ENCODE measurements at places on chromosomes 11 and 22.
A peak's percentile ranks its signal among the peaks of the same experiment; 100 is the strongest.

DNA sequence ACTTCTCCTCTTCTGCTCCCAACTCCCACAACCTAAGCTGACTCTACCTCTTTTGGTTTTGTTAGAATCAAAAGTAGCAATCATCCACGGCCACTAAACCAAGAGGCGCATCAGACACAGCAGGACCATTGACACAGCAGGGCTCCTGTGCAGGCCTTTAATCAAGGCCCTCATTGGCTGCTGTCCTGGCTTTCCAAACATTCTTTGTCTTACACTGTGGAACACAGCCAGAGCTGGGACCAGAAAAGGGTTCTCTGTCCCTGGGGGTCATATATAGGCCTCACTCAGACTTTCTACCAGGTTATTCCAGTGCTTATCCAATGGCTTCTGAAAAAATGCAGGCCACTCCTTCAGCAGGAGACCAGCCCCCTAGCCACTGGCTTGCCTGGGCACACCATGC is 212.7 kb upstream of the NTM start:
- peak; percentile 11 for DNase-seq

DNA sequence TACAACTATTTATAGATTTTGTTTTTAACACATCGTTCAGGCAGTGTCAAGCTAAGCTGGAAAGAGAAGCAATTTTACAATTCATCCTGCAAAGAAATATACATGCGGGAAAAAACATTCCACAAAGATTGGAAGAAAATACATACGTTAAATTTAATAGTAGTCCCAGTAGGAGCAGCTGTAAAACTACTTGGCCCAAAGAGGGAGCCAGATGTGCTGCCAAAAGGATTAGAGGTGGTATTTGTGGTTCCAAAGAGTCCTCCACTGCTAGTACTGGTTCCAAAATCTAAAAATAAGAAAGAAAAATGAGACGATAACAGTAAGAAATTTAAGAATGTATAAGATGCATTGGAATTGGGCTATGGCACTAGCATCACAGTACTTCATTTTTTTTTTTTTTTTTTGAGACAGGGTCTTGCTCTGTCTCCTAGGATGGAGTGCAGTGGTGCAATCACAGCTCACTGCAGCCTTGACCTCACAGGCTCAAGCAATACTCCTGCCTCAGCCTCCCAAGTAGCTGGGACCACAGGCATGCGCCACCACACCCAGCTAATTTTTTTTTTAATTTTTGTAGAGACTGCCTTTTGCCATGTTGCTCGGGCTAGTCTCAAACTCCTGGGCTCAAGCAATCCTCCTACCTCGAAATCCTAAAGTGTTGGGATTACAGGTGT is 21.5 kb downstream of the NUP98 start:
- no peak for DNase-seq

GRCh38 chr11:124762624-124763155 is 600 bp upstream of the ESAM start:
- DNase-seq: no peak

DNA sequence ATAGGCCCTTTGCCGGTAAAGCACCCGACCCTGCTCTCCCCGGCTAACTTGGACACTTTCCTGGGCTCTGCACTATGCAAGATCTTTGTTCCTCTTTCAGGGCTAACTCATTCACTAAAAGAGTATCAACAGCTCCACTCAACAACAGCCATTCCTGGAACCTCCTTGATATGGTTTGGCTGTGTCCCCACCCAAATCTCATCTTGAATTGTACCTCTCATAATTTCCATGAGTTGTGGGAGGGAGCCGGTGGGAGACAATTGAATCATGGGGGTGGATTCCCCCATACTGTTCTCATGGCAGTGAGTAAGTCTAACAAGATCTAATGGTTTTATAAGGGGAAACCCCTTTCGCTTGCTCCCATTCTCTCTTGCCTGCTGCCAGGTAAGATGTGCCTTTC is 330.0 kb downstream of the TENM4 start:
- DNase-seq: no peak

- no peak for DNase-seq
These were observed 15.1 kb downstream of the APOL2 start for GRCh38 chr22:36224245-36224644.

DNA sequence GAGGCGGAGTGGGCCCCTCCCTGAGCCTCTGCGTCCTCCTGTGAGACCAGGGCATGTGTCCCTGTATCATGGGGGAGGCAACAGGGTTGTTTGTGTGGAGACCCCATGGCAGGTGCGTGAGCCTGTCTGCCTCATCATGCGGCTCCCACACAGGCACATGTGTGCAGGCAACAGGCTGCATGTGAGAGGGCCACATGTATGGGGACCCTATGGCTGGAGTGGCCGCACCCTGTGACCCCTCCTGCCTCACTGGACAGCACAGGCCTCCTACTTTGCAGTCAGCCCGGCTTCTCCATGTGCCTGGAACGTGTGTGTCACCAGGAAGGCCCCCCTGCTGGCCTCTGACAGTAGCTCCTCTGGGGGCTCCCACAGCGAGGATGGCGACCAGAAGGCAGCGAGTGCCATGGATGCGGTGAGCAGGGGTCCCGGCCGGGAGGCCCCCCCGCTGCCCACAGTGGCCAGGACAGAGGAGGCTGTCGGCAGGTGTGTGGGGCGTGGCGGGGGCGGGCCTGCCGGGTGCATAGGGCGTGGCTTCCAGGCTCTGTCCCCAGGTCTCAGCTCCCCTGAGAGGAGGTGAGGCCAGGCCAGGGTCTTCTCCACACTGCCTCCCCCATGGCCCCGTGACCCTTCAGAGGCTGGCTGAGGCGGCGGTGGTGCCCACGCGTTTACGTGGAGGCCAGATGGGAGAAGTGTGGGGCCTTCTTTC is 34.1 kb downstream of the SBF1 start:
- no peak for DNase-seq

DNA sequence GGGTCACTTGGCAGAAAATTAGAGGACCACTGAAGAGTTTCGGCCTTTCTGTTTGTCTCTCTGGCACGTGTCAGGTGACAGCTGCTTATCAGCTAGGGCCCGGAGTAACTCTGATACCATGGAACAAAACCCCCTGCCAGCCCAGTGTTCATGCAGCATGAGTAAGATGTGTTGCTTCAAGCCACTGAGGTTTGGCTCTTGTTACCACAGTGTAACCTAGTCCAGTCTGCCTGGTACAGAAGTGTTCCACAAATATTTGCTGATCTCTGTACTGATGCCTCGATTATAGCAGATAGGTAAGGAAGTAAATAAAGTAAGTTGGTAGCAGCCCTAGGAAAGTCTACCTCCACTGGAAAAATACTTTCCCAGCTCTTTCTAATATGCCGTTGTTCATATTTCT is 20.5 kb upstream of the ETS1 start:
- DNase-seq: no peak

DNA sequence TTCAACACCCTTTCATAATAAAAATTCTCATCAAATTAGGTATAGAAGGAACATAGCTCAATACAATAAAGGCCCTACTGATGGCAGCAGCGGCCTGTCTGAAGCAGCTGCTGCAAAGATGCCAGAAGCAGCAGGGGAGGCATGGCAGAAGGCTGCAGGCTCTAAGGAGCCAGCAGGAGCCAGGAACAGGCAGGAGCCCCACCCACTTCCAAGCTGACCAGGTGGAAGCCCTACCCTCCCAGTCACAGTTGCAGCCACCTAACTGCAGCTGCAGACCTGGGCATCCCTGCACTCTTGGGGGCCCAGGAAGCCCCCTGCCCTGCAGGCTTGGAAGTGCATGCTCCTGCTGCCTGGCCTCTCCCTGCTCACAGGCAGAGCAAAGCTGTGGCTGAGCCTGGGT is 18.2 kb upstream of the OR6A2 start:
- no peak for DNase-seq

Measured in C1 segment of cervical spinal cord (tissue), 14 donors.